ENCODE measurements at places on chromosomes 2 and 18.

- peak; percentile 92 for DNase-seq
Measured at GRCh38 chr18:74495581-74496507, at the start of gene CNDP2. TSS of gene CNDP2 (plus strand) at chr18:74496363. CDS start at chr18:74499974, 3,611 bp downstream.

DNA sequence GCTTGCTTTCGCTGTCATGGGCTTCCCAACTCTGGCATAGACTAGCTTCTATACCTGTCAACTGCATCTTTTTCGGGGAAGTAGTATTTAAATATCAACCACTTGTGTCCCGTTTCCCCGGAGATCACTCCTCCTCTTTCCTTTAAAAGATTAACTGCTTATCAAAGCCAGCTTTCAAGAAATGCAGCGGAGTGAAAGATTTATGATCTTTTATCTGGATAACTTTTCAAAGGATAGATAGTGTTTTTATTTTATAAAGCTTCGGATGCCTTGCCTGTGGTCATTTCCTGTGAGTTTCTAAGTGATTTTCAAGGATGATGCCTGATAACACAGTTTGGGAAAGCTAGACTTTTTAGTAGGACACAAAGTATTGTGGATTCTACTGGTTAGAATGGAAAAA is 2.9 kb upstream of the IGFBP5 start:
- DNase-seq, result no peak

DNA sequence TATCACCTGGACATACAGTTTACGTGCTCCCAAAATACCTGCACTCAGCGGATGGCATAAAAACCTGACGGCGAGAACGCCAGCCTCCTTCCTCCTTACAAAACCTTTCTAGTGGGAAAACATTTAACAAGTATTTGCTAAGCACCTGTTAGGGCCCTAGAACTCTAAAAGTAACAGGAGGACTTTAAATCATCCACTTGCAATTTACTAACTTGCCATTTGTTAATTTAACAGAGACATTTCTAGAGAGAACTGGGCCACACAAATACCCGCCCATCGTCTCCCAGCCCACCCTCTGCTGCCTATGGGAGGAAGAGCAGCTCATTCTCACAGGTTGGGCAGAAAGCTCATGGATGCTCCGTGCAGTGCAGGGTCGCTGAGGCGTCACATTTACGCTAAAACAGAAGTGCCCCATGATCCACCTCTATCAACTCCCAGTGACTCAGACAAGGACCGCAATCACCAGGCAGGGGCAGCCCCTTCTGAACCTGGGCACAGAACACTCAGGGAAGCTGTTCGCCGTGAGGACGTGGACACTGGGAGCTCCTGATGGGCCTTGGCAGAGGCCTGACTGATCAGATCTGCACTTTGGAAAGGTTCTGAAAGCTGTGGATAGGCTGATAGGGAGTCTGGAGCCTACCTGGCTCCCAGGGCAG is 106.9 kb downstream of the HDAC4 start:
- DNase-seq, result no peak

- DNase-seq, result no peak
Measured at GRCh38 chr2:80016171-80016570, 288.4 kb downstream of the LRRTM1 start.

GRCh38 chr2:46350029-46350689 is 53.0 kb downstream of the EPAS1 start:
- no peak for DNase-seq

DNA sequence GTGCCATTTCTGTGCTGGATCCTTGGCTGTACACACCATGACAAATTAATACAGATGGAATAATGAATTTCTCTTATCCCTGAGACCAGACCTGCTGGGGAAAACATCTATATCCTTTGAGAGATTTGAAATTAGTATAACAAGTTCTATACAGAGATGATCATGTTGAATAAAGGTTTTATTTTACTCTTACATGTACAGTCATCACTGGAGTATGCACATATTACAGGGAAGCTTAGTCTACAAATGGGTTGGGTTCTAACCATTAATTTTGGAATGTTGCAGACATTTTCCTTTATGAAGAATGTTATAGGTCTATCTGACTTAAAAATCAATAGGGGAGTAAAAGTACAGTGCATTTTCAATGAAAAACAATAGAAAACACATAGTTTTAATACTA is 29.9 kb upstream of the MMADHC start:
- no peak for DNase-seq

- DNase-seq, result no peak
Measured at GRCh38 chr2:207681431-207681830, 30.0 kb upstream of the CCNYL1 start.

DNA sequence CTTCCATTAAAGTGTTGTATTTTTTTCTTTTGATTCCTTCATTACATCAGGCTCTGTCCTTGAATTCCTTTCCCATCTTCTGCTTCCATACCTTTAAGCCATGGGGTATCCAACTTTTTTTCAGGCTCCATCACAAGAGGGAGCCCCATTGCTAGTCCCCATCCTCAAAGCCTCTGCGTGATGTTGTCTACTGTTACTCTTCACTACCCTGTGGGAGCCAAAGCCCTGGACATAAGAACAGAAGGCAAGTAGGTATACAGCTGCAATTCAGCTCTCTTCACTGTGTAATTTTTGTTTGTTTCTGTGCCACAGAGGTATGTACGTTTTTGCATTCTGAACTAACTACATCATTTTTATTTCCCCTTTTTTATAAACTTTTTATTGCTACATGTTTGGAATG is 36.6 kb upstream of the CCNYL1 start:
- DNase-seq, result no peak

Data from BJ (cell line).